ENCODE measurements at places on chromosomes 13 and 19. TPM values are rescaled to one million over a fixed set of nuclear protein-coding genes. Genes with fewer than 3 reads are reported as not detected.
A peak's percentile ranks its signal among the peaks of the same experiment; 100 is the strongest.

GRCh38 chr13:49030213-49030612 is 54.5 kb downstream of the FNDC3A start:
- ATAC-seq: no peak

- no peak for ATAC-seq
Measured at GRCh38 chr13:28411831-28412353, 83.0 kb downstream of the FLT1 start.

- ATAC-seq: no peak
Measured at GRCh38 chr19:5130371-5131030, 161.6 kb downstream of the KDM4B start.

DNA sequence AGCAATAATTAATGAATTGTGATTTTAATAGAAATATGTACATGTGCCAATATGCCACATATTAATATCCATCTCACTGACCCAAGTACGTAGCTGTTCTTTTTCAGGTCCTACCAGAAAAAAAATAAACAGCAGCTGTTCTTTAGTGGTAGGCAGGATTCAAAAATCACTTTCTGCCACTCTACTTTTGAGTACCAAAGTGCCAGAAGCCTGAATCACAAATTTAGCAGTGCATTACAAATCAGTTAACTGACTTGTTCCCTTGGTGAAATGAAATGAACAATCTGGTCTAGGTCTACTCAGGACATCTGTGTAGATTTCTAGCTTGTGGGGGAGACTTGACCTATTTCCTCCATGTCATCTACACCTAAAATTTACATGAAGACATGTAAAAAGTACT is 775.5 kb upstream of the GPC6 start:
- ATAC-seq: no peak

GRCh38 chr19:6230991-6231448 is 48.8 kb downstream of the MLLT1 start:
- ATAC-seq: no peak

DNA sequence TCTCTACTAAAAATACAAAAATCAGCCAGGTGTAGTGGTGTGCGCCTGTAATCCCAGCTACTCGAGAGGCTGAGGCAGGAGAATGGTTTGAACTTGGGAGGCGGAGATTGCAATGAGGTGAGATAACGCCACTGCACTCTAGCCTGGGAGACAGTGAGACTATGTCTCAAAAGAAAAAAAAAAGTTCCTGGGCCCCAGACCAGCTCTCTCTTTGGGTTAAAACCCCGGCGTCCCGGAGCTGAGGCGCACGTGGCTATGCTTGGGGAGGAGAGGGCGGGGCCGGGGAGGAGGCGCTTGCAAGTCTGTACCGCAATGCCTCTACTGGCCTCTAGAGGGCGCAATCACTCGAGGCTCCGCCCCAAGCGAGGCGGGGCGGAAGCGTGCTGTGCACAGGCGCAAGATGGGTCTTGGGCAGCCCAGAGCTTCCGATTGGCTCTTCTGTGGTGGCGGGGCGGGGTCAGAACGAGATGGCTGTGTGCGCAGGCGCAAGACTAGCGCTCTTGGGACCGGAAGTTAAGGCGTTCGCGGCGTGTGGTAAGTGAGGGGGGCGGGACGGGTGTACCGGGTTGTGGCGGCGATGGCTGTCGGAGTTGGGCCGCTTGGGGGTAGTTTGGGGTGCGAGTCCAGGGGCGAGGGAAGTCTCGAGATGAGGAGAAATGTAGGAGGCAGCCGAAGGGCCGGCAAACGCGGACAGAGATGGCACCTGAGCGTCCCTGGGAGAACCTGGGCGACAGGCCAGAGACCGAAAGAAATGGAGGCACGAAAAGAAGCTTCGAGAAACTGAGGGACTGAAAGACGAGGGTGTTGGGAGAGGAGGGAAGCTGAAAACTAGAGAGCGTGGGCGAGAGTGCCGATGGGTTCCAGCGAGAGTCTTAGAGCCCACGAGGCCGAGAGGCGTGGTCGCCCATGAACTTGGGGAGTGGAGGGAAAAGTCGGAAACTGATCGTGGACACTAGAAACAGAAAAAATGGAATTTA is at the start of gene DHX34:
Gene DHX34, plus strand, starts transcription at position 497 of the 977 bp plus-strand sequence. CDS start 3,716 bp downstream, outside the sequence.
- peak; percentile 100 for ATAC-seq

GRCh38 chr13:99977334-99977911 is 4.2 kb upstream of the ZIC2 start:
- no peak for ATAC-seq

The PSG7 gene
- total RNA-seq: not detected

The ELF1 gene
- total RNA-seq: 65.8 TPM

The FCAR gene
- total RNA-seq: 4.9 TPM

The ZNF284 gene
- 2.5 TPM for total RNA-seq

Data from gastroesophageal sphincter (tissue), 4 donors.